Prostate gland (tissue), 2 donors: ENCODE measurements at places on chromosomes 11 and 22.

DNA sequence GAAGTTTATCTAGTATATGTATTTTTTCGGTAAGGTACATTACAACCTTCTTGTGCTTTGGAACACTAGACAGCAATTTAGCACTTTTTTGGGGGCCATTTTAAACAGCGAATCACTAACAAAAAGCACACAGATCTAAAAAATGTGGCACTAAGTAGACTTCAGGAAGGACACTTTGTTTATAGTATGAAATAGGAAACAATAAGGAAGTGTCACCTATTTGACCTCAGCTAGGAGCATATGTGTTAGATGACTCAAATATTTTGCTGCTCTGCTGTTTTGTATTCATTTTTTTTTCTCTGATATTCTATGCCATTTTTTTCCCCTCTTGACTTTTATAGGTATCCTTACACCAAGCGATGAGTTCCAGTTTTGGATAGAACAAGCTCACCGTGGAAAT is 5.6 kb downstream of the DYNC2H1 start:
- DNase-seq, result no peak

GRCh38 chr11:8768625-8769333 is 86.2 kb downstream of the RPL27A start:
- DNase-seq, result no peak

- no peak for DNase-seq
Observed at GRCh38 chr11:92744929-92745585, 224.4 kb upstream of the MTNR1B start.

DNA sequence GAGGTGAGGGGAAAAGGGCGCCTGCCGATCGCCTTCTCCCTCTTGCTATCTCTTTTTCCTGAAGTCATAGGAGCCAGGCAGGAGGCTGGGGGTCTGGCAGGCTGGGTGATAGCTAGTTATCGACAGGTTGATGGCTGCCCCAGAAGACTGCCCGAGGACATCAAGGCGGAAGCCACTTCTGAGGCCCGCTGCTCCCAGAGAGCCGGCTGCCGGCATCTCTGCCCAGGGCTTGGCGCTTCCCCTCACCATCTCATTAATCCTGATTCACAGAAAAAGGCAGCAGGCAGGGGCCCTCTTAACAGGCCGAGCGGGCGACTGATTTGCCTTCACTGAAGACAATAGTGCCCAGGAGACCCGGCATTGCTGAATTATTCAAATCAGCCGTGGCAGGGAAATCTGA is 124.2 kb downstream of the MIAT start:
- no peak for DNase-seq

- no peak for DNase-seq
Observed at GRCh38 chr11:130163346-130164220, 4.0 kb downstream of the ST14 start.

- no peak for DNase-seq
Observed at GRCh38 chr22:28983190-28983589, 78.4 kb downstream of the C22orf31 start.
